A172 (cell line): ENCODE measurements at places on chromosomes 7 and 10.

DNA sequence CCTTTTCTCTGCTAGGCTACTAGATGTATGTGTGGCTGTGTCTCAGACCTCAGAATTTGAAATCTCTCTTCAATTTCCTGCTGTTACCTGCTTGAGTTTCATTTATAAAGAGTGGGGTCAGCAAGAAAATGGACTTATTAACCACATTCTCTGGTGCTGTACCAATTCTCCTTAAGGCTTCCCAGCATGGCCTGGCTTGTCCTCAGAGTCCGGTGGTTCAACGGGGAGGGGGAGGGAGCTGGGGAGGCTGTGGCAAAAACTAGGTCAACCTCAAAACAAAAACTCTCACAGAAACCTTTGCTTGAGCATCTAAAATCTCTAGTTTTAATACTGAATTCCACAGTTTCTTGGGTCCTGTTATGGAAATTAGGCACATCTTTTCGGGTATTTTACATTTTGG lies 389.1 kb upstream of the COBL start:
- DNase-seq, result no peak

DNA sequence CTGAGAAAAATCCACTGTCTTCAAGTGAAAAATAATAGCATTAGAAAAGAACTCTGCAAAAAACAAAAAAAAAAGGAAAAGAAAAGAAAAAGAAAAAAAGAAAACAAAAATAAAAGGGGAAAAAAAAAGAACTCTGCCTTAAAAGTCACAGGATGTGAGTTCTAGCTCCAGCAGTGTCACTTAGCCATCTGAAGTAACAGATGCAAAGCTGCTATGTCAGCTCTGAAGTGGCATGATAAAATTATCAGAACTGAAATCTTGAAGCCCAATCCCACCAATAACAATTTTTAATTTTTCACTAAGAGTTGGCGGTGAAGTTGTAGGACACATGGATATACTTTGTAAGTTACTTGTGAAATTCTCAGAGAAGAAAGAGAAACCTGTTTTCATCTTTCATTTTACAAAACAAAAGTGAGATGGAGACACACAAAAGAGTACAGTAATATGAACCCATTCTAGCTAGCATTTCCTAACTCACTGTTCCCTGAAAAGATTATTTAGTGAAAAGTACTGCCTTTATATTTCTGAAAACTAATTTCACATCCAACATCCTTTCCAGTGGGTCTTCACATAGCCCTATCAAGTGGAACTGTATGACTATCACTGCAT lies 103.5 kb downstream of the ELAPOR2 start:
- no peak for DNase-seq

DNA sequence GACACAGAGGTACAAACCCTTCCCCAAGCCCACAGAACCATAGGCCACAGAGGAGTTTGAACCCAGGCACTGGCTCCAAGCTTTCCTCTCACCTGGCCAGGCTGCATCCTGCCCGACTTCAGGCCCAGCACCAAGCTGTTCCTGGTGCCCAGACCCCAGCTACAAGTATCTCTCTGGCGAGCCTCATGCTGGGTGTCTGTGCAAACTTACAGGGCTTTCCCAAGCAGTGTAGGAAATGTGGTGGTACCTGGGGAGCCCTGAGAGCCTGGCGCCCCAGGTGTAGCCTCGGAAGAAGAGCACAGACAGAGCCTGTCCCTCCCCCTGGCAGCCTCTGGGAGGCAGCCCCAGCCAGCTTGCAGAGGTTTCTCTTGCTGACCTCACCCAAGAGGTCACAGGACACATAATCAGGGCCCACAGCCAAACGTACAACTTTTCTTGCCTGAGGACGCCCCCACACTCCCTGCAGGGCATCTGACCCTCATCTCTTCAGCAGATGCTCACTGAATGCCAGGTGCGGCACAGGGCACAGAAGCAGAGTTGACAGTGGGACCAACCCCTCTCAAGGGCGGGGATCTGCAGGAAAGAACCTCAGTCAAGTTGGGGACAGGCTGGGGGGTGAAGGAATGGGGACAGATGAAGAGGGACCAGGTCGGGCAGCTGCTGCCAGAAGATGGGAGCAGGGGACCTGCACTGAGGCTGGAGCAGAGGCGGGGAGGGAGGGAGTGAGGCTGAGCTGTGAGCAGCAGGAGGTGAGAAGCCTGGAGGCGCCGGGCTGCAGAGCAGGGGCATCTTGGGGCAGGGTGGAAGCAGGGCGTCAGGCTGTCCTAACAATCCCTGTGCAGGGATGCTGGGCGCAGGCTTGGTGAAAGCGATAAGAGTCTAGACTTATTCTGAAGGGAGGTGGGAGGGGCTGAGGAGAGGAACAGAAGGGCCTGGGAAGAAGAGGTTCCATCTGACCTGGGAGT lies 16.3 kb upstream of the MYL7 start:
- DNase-seq, result no peak

DNA sequence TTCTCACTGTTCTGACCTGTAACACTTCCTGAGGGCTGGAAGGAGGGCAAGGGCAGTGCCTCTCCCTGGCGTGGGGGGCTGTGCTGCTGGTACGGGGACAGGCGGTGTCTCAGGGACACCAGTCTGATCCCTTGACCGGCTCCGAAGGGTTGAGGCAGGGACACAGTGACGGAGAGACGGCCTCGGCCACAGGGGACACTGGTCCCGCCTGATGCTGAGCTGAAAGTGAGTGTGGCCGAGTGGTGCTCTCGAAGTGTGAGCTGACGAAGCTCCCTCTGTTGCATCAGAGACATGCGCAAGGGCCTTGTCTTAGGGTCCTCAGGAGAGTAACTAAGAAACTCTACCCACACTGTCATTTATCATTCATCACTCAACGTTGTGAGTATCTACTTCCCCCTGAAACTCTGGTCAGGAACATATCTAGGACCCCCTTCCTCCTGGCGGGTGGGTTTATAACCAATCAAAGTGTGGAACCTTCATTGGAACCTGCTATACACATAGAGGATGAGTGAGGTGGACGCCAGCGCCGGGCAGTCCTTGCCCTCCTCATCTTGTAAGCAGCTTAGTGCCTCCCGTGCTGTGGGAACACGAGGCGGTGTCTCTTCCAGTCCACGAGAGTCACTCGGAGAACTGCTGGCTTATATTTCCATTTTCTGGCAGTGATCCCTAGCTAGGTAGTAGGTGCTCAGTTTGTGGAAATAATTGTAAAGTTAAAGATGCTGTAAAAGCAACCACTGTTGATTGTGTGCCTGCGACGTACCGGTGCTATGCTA lies 283.1 kb downstream of the DNAJB6 start:
- no peak for DNase-seq

GRCh38 chr7:128405471-128406313 lies 4.1 kb downstream of the IMPDH1 start:
- no peak for DNase-seq

DNA sequence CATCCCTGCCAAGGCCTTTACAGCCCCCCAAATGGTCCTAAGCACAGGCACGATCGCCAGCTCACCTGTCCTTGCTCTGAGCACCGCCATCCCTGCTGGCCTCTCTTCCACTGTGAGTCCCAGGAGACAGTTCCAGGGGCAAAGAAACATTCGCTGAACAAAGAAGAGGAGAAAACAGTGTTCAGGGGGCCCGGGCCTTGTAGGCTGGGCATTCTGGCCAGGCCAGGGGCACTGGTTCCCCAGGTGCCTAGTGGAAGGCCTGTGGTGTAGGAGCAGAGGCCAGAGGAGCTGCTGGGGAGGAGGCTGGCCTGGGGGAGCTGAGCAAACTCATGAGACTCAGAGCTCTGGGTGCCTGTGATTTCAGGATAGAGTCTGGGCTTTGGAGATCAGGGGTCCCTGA lies 22.6 kb downstream of the AQP1 start:
- no peak for DNase-seq
